ENCODE measurements at places on chromosomes 1 and 21.
A peak's percentile ranks its signal among the peaks of the same experiment; 100 is the strongest.

- DNase-seq = no peak
These were observed 16.8 kb downstream of the CNIH3 start for GRCh38 chr1:224632921-224633321.

GRCh38 chr1:238404481-238404880, 513.8 kb upstream of the ZP4 start:
- DNase-seq = no peak

DNA sequence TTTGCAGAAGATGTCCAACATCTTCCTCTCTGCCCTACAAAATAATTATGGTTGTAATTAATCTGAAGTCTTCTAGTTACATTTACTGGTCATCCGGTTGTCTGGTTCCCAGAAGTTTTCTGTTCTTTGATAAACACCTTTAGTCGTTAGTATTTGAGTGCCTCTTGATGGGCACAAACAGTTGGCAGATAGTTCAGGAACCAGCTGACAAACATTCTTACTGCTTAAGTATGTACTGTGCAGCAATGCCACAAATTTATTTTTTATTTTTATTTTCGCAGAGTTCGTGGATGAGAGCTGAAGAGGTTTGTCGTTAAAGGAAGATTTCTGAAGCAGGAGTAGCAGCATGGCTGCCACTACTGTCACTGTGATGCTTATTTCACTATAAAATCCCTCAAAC, 84.7 kb downstream of the RABGAP1L start:
- DNase-seq = no peak

GRCh38 chr1:112722601-112723510, 7.7 kb upstream of the PPM1J start:
- no peak for DNase-seq

DNA sequence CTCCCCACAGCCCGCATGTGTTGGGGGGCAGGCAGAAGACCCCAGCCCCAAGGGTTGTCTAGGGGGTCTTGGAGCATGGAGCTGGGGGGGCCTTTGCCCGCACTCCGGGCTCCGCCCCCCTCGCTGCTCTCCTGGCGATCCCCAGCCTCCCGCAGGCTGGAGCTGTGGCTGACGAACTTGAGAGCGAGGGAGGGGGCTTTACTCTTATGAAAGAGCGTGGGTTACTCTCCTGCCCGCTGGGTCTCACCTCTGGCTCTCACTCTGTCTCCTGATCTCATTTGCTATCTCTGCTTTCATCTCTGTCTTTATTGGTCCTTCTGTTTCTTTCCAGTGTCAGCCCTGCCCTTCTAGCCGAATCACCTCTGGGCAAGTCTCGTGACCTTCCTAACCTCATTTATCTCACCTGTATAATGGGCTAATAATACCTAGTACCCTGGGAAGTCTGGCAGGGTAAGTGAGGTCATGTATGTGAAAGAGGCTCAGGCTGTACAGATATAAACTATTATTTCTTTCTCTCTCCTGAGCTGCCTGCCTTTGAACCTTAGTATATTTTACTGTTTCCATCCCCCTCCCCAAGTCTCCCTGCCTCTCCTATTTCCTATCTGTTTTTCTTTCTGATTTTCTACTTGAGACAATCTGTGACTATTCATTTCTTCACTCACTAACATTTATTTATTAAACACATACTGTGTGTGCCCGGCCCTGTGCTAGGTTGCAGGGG, 731 bp downstream of the EFNA4 start:
- peak; percentile 27 for DNase-seq

DNA sequence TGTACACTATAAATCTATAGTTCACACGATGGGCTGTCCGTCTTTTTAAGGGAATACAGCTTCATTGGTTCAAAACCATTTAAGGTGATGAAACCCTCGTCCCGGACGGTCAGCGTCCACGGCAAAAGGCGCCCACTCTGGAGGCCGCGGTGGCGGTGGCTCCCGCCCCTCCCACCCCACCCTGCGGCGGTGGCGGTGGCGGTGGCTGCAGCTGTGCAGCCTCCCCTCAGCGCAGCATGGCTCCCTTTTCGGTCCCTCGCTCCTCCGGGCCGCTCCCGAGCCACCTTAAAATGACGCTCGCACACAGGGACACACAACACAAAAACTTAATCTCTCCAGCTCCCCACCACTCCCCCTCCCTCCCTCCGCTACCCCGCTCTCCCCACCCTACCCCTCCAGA, 69.1 kb downstream of the WLS start:
- no peak for DNase-seq

DNA sequence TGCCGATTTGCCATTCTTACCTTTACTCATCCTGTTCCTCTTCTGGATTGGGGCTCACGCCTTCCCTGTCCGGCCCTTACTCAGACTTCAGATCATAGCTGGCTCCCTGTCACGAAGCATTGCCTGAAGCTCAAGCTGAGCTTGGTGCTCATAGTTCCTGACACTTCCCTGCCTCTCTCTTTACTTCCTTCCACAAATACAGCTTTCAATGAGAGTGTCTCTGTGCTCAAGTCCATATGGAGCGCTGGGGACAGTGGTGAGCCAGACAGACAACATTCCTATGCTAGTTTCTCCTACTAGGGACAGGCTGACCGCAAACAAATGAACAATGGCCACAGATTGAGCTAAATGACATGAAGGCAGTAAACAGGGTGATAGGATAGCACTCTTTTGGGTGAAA, 38.1 kb downstream of the HHAT start:
- DNase-seq = no peak

GRCh38 chr1:209626346-209627026, 25.7 kb downstream of the LAMB3 start:
- DNase-seq = no peak

DNA sequence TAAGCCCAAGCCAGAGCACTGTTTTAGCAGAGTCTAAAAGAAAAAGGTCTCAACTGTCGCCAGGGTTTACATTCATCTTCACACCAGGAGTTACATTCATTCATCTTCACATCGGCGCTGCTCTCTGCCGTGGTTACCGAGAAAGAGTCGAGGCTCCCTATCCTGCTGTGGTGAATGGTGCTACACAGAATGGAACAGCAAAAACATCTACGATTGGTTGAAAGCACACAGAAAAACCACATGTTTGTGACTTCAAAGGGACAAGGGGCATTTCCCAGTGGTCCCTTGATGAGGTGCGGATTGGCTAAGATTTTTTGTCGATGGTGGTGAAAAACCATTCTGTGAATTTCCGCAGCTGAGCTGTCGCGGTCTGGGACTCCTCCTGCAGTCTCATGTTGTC, 231.1 kb downstream of the SIPA1L2 start:
- no peak for DNase-seq

- DNase-seq = no peak
These were observed 70.7 kb downstream of the VWA5B1 start for GRCh38 chr1:20361401-20361800.

DNA sequence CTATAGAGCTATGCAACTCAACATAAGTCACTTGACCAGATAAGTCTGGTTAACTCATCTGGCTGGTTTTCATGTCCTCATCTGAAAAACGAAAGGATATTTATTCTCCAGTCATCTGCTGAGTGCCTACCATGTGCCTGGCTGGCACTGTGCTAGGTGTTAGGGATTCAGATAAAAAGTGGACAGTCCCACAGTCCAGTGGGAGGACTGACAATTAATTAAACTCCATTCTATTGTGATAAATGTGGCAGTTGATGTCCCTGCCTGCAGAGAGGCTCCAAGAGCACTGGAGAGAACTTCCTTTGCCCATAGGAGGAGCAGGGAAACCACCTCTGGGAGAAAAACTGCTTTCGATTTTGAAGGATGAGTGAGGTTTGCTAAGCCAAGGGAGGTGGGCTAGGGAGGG, 5.4 kb downstream of the NUAK2 start:
- DNase-seq = no peak

DNA sequence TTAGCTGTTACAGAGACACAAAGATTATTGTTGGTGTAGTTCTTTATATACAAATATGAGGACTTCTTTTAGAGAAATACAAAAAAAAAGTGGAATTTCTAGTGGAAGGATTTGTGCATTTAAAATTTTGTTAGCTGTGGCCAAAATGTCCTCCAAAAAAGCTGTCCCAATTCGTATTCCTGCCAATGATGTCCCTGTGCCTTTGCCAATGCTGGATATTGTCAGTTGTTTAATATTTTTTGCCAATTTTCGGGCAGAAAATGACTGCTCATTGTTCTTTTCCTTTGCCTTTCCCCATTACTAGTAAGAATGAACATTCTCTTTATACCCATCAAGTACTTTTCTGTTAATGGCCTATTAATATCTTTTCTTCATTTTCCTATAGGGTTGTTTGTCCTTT, 110.0 kb upstream of the HOOK1 start:
- DNase-seq = no peak

GRCh38 chr1:66078412-66078811, 285.7 kb downstream of the PDE4B start:
- DNase-seq = no peak

GRCh38 chr1:102772831-102773230, 335.5 kb downstream of the COL11A1 start:
- DNase-seq = no peak

DNA sequence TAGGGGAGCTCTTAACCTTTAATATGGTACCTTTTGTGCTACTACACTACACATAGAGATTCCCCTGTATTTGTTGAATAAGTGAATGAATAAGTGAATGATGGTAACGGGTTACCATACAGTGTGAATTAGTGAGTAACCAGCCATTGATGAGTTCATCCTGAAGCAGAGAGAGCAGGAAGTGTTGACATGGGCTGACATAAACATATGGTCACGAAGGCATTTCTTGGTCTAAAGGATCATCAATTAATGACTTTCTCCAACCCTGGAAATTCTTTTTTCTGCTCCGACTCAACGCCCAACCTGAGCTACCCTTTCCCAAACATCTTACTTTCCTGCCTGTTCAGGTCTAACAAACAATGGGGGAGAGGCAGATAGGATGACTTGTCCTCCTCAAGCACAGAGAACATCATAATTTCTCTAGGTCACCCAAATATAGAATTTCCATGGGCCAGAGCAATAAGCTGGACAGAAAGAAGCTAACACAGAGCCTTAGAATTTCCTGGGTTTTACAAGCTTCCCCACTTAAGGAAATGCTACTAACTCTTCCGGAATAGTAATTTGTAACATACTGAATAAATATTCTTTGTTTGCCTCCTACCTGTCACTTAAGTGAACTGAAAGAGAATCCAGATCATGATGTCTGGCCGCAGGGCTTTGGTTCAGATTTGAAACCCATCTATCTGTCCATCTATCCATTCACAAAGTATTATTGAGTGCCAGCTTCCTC, 114.7 kb upstream of the NGF start:
- no peak for DNase-seq

GRCh38 chr1:102241431-102242338, 245.0 kb upstream of the OLFM3 start:
- no peak for DNase-seq

DNA sequence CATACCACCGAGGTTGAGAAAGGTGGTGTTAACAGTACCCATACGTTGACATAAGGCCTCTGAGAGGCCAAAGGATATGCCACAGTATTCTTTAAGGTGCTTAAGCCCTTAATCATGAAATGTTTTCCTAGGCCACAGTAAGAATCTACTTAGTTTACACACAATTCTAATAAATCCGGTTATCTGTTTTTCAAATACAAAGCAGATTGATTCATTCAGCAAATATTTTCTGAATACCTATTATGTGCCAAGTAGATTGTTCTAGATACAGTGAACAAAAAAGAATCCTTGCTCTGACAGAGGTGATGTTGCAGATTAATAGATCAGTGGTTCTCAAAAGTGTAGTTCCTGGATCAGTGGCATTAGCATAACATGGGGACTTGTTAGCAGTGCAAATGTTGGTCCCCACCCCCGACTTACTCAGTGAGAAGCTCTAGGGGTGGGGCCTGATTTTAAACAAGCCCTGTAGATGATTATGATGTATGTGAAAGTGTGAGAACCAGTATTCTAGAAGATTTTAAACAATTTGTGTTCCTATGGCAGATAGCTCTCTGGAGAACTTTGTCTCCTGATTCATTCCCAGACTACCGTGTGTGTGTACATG, 61.6 kb downstream of the NFIA start:
- no peak for DNase-seq

DNA sequence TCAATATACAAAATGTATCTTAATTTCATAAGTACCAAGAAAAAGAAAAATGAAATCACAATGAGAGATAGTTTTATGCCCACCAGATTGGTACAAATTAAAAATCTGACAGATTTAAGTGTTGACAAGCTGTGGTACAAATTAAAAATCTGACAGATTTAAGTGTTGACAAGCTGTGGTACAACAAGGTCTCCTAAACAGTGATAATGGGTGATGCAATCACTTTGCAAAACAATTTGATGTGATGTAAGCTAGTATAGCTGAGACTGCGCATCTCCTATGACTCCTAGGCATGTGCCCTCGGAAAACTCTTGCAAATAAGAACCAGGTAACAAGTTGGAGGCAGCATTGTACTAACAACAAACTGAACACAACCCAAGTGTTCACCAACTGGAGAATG, 100.6 kb downstream of the LPAR3 start:
- no peak for DNase-seq

DNA sequence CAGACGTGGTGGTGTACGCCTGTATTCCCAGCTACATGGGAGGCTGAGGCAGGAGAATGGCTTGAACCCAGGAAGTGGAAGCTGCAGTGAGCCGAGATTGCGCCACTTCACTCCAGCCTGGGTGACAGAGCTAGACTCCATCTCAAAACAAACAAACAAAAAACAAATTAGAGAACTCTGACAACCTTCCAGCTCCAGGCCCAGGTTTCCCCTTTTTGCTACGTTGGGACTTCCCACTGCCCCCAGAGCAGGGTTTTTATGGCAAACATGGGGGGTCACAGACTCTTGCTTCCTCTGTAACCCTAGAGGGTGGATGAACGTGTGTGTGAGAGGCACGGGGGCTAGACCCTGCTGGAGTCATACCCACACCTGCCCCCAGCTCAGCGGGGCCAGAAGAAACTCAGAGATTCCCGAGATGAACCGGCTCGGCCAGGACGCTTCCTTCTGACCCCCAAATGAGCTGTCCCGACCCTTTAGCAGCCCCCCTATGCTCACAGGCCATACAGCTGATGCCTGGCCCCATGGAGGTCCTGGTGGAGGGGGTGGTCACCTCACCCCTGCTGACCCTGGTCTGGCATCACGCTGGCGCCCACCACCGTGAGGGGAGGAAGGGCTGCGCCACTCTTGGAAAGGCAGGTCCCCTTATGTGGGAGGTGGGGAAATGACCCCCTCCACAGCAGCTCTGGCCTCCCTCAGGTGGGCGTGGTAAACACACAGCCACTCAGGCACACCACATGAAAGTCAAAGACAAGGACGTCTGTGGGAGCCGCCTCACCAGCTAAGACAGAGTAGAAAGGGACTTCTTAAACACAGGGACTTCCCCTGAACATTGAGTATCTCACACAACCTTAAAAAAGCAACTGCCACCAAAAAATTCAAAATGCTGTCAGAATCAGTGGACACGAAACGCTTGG, 7.1 kb downstream of the GPR157 start:
- DNase-seq = no peak

GRCh38 chr1:51523931-51524330, 4.9 kb upstream of the EPS15 start:
- no peak for DNase-seq

- no peak for DNase-seq
These were observed 628.2 kb downstream of the USP25 start for GRCh38 chr21:16357994-16358393.

Measured in NCI-H1105 (cell line).